ENCODE measurements at places on chromosomes 2 and 18.
A peak's percentile ranks its signal among the peaks of the same experiment; 100 is the strongest.

DNA sequence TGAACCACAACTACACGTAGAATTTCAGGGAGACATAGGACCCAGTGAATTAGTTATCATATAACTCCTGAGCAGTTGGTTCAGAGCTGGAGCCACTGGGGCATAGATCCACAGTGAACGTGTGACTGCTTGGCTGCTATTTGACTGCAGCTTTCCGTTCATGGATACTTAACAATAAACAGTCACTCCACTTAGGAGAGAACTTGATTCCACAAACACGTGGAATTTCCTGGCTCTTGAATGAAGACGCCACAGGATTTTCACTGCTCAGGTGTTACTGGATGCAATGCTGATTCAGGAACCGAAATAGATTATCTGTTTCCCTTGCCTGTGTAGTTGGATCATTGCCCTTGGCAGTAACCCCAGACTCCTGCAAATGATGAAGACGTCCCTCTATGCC, 679.1 kb upstream of the ZEB2 start:
- DNase-seq: no peak

DNA sequence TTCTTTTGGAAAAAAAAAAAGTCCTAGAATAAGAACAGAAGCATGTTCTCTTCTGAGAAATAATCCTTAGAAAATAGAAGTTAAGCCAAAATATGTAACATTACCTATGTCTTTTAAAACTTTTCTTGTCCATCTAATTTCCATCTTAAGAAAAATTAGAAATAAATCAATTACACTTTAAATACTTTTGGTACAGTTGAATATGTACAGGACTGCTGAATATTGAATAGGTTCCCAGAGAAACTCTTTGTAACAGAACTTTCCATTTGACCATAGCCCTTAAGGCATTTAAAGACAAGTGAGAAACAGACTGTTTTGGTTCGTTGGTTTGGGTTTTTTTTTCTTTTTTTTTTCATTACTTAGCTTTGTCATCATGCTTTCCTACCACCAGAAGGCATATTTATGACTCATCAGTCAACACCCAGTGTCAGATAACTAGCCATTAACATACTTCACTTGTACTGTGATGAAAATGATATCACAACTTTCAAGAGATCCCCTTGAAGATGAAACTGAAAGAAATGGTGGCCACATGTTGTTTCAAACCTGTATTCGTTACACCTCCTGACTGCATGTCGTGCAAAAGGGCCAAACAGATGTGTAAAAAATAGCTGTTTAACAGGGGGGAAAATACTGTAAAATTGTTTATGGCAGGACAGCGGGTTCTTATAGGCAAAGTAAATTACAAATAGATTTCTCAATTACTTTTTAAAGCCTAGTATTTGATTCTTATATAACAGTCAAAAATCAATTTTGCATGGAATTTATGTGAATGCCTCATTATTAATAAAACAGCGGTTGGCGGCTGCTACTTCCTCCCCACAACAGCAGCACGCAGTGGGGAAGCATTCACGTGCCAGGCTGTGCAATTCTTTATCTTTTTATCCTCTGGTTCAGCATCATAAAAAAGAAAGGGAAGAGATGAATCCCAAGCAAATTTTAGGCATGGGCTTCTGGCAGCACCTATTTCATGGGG, 280.7 kb upstream of the HNRNPA3 start:
- peak; percentile 30 for DNase-seq

- peak; percentile 35 for DNase-seq
Measured at GRCh38 chr2:127142663-127143630, 36.0 kb upstream of the BIN1 start.

GRCh38 chr2:149587220-149587949, at the start of gene MMADHC:
Gene MMADHC, minus strand, starts transcription at chr2:149587775. Its CDS starts 678 bp downstream, at chr2:149587097.
- DNase-seq: peak; percentile 99

- DNase-seq: no peak
Measured at GRCh38 chr2:183495589-183496267, 371.5 kb downstream of the NUP35 start.
